ENCODE measurements at places on chromosomes 5 and 9.

- no peak for DNase-seq
Observed at GRCh38 chr9:4143936-4144717, 155.7 kb downstream of the GLIS3 start.

- no peak for DNase-seq
Observed at GRCh38 chr5:171739271-171739670, 46.3 kb upstream of the SMIM23 start.

GRCh38 chr5:34609951-34610441, 46.1 kb upstream of the RAI14 start:
- DNase-seq = no peak

GRCh38 chr5:50975840-50976239, 309.4 kb downstream of the PARP8 start:
- DNase-seq = no peak

GRCh38 chr5:175646251-175646650, 11.6 kb upstream of the HRH2 start:
- DNase-seq = no peak

- DNase-seq = no peak
Observed at GRCh38 chr5:142826093-142826492, 55.9 kb downstream of the ARHGAP26 start.

- DNase-seq = no peak
Observed at GRCh38 chr5:75524071-75524470, 12.4 kb downstream of the POLK start.

GRCh38 chr5:33531037-33531298, 90.2 kb downstream of the TARS1 start:
- no peak for DNase-seq

GRCh38 chr9:89798547-89799120, 193.8 kb downstream of the GADD45G start:
- no peak for DNase-seq

DNA sequence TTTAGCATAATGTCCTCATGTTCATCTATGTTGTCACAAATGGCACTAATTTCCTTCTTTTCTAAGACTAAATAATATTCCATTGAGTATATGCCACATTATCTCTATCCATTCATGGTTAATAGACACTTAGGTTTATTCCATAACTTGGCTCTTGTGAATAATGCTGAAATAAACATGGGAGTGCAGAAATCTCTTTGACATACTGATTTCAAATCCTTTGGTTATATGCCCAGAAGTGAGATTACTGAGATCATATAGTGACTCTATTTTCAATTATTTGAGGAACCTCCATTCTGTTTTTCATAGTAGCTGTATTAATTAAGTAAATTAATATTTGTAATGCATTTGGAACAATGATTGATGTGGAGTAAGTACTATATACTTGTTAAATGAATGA, 13.0 kb downstream of the SMIM3 start:
- DNase-seq = no peak

- DNase-seq = no peak
Observed at GRCh38 chr5:151101151-151101550, 20.3 kb upstream of the TNIP1 start.

GRCh38 chr5:163748934-163749333, 243.5 kb downstream of the MAT2B start:
- no peak for DNase-seq

GRCh38 chr9:93136011-93136440, 2.0 kb upstream of the NINJ1 start:
- DNase-seq = peak; percentile 16

All from midbrain (tissue), 1 donor.